ENCODE measurements at places on chromosomes 7 and 10.

DNA sequence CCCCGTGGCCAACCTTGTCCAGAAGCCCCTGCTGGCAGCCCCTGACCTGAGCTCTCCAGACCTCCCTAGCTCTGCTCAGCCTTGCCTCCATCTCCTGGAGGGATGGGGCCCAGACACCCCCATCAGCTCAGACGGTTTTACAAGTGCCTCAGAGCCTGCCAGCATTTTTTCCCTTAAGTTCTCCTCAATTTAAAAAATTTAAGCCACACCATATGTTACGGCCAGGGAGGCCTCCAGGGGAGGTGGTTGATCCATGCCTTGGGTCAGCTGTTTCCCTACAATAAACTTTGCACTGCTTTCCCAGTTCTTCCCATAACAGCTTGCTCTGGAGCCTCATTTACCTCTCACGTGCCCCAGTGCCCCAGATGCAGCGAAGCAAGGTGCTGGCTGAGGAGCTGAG is 143.5 kb downstream of the RGS10 start:
- DNase-seq: no peak

- peak; percentile 16 for DNase-seq
Measured at GRCh38 chr10:99711129-99711719, 20.7 kb downstream of the COX15 start.

GRCh38 chr7:18555120-18555519 is 59.6 kb downstream of the HDAC9 start:
- DNase-seq: no peak

GRCh38 chr10:6301488-6302075 is 98.8 kb downstream of the PFKFB3 start:
- DNase-seq: no peak

DNA sequence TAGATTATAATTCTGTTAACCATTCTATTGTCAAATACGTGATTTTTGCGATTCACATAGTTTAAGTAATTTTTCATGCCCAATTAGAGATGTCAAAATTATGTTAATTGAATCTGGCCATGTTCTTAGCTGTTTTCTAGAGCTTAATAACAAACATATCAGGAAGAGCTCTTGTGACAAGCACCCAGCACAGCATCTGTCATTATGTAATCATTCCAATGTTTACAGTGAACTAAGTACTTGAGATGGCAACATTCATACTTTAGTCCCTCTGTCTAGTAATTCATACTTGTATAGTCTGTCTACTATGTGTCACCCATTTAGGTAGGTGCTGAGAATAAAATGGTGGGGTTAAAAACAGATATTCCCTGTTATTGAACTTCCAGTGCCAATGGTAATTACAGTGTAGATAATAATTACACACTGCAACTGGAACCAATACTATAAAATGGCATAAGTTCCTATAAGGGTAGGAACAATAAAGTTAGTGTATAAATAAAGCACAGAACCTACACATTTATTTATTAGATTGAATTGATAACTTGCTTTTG is 55.2 kb downstream of the ZEB1 start:
- no peak for DNase-seq

DNA sequence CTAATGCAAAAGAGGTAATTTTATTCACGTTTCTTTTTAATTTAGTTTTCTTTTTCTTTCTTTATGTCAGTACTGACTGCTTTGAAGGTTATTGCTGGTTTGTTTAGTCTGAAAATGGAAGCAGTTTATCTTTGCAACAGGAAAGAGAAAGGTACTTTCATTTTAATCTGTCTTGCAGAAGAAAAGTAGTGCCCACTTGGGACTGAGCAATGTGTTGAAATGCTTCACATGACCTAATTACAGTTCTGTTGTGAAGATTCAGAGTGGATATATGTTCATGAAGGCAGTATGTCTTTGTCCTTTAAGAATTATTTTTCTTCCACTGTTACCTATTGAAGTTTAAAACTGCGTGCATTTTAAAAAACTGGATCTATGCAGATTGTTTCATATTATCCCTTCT is 80.1 kb downstream of the ANKIB1 start:
- no peak for DNase-seq

DNA sequence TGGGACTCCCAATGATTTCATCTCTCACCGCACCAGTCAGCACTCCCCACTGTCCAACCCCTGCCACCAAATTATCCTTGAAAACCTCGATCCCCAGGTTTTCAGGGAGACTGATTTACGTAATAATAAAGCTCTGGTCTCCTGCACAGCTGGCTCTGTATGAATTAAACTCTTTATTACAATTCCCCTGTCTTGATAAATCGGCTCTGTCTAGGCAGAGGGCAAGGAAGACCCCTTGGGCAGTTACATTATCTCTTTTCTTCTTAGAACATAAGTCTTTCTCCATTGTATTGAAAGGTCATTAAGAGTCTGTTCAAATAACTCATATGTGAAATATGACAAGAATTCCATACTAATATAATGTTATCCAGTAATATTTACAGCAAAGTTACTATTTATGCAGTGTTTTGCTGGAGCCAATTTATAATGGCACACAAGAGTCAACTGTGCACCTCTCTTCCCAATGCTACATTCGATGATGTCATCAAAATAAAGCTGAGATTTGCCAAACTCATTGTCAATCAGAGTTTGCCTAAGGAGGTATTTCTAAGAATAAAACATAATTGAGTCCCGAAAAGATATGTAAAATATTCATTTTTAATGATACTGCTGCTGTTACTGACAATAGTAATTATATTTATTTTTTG is 1297.2 kb upstream of the LRRTM3 start:
- DNase-seq: no peak

- DNase-seq: no peak
Measured at GRCh38 chr7:131529179-131529578, 27.2 kb downstream of the PODXL start.

DNA sequence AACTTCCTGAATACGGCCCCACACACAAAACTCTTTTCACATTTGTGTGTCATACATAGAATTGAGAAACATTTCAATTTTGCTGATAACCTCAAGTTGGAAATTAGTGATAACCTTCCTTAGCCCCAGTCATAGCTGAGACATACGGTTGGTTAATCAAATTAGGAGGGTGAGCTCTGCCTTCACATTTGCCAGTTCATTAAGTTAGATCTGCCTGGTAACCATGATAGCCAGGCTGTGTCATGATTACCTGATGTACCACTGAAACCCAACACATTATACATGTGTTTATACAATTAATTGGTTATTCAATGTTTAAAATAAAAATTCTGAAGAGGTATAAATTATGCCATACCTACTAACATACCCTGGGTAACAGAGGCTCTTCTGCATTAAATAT is 60.8 kb upstream of the RAB11FIP2 start:
- no peak for DNase-seq

DNA sequence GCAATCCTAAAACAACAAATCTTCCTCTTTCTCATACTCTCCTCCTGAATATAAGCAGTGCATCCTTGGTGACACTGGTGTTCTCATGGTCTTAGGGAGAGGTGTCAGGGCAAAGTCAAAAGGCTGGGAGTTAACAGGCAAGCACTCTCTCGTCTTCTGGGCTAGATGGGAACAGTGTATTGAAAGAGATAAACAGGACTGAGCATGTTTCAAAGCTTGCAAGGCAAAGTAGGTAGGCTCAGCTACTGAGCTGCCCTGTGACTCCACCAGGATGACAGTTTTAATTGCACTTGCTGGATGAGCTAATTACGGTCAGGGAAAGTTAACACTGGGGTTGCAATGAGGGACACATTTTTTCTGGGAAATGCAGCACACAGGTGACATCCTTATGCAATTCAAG is 554.9 kb upstream of the NRP1 start:
- no peak for DNase-seq

- no peak for DNase-seq
Measured at GRCh38 chr10:68196701-68197100, 35.2 kb downstream of the ATOH7 start.

DNA sequence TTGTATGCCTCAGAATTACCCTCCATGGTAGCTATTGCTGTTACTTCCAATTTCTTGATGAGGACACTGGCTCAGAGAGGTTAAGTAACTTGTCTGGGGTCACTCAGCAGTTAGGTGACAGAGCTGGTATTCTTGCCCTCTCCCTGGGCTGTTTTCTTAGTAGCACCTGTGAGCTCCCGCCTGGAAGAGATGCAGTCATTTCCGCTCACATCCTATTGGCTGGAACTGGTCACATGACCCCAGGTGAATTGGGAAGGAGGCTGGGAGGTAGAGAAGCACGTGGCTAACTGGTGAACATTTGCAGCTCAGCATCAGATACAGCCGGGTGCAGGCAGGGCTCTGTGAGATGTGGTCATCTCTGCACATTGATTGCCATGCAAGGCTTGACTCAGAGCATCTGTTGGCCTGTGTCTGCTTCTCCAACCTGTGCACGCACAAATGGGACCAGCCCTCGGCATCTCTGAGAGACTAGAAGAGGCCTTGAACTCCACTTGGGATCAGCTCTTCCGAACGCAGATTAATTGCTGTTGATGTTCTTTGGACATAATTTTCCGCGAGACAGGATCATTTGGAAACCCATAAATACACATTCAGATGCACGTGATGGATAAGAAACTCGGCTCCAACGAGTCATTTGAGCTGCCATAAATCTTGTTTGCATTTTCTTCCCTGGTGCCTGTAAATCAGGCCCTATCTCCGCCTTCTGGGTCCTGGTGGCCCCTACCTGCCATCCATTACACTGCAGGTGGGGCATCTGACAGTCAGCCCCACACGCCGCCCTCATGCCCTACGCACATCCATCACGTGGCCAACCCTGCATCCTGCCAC is 42.8 kb downstream of the MYL10 start:
- no peak for DNase-seq

DNA sequence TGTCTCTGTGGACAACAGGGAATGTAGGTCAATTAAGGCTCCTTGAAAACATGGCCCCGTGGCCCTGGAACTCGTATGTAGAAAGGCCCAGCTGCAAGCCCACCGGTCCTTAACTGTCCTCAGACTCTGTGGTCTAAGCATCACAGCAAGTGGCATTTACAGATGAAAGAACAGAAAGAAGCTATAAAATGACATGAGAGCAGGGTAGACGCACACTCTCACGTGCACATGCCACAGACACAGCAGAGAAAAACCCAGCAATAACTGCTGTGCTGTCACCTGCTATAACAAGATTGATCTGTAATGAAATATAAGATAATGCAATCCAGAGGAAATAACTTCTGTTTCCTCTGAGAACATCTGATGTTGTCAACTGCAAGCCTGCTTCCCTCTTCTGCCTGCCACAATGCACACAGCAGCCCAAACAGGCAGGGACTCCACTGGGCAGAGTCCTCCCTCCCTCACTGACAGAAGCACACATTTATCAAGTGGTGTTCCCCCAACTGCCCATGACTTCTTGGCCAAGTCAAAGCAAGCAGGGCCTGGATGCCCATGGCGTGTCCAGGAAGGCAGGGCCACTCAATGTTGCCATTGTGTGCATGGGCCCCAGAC is 63.9 kb downstream of the GFRA1 start:
- DNase-seq: no peak

DNA sequence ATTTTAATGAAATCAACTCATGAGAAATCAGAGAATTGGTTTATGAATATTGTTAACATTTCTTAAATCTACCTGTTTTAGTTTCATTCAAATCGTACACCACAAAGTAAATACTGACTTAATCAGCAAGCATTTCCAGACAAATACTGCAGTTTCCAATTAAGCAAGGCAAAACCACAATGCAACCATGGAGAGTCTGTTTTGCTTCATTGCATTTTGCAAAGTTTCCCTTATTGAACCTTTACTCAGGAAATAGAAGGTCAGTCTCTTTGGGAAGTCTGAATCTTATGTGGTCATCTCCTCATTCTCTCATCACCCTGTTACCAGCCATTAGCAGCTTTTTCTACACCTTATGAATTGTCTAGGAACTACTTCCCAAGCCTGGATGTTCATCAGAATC is 400.5 kb downstream of the IPMK start:
- DNase-seq: no peak

DNA sequence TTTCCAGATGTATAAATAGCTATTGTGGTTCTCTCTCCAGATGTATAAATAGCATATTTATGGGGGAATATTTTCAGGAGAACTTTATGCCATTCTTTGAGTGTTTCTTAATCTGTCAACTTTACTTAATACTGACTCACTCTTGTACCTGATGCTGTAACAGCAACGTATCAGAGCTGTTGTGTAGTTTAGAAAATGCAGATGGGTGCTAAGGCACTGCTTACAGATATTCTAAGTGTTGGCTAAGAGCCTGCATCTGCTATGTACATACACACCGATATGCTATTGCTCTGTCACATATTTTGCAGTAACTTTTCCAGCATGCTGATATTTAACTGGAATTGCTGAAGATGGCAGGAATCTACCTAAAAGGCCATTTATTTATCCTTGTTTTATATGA is 71.9 kb downstream of the WDR37 start:
- no peak for DNase-seq

- no peak for DNase-seq
Measured at GRCh38 chr10:44301781-44302355, 83.0 kb downstream of the CXCL12 start.

DNA sequence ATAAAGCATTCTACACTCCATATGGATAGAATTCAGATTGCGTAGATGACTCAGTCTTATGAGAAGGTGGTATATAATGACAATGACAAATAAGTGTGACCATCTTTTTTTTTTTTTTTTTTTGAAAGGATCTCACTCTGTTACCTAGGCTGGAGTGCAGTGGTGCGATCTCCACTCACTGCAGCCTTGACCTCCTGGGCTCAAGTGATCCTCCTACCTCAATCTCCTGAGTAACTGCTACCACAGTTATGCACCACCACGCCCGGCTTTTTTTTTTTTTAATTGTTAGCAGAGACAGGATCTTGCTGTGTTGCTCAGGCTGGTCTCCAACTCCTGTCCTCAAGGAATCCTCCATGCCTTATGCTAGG is 43.2 kb upstream of the NRP1 start:
- DNase-seq: no peak

- no peak for DNase-seq
Measured at GRCh38 chr7:75715864-75716263, 22.9 kb downstream of the HIP1 start.

DNA sequence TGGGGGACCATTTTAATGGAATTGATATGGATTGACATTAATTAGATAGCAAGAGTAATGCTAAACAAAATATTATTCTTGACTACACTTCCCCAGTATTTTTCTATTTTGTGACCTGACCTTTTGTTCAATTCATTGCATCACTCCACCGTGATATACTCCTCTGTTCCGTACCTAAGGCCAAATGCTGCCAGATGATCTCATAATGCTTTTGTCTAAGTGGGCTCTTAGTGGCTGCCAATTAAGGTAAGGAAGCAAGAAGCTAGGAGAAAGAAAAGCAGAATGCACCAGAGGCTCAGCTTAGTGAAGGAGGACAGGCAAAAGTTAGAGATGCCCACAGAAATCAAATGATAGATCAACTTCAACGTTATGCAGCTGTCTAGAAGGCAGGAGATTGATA is 36.4 kb downstream of the FEZF1 start:
- DNase-seq: no peak

Measured in GM12864 (cell line).